Stimulated activated CD8-positive, alpha-beta memory T cell treated with anti-CD3 and anti-CD28 coated beads, Interleukin-7, amount 100 ng/mL, for 48 hours (primary cell): ENCODE measurements at places on chromosomes 2 and 18.

- DNase-seq = no peak
Observed at GRCh38 chr2:12732651-12733050, 15.9 kb downstream of the TRIB2 start.

GRCh38 chr18:77129150-77129551 lies 3.4 kb downstream of the MBP start:
- DNase-seq = no peak

DNA sequence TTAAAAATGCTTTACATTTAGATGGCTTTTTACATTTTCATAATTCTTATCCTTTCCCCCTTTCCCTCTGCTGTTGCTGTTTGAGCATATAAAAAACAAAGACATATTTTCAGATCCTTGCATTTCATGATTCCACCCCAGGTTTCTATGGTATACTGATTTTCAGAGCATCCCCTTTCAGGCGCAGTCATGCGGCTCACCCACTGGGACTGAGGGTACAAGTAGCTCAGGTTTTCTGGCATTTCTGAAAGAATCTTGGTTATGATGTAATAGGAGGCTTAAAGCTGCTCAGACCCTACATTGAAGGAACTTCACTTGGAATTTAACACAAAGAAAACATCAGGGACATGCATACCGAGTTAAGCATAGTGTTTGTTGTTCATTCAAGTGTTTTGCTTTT lies 310.8 kb downstream of the ETAA1 start:
- DNase-seq = no peak

DNA sequence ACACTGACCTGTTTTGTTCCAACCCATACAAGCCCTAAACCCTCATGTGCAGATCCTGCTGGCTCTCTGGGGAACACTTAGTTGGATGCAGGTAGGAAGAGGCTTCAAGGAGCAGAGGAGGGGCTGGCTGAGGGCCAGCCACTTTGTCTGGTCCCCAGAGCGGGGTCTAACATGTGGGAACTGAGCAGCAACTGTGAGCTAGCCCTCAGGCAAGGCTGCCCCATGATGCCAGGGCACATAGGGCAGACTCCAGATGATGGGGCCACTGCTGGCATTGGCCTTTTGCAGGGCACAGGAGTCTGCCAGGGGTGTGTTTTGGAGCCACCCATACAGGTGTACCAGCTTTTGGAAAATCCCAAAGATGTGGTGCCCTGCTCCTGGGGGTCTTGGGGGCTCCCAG lies 67.7 kb downstream of the HPCAL1 start:
- DNase-seq = no peak

GRCh38 chr2:240400371-240401161 lies 34.9 kb upstream of the GPC1 start:
- no peak for DNase-seq

- no peak for DNase-seq
Observed at GRCh38 chr2:95058466-95058988, 33.0 kb downstream of the MAL start.

- DNase-seq = no peak
Observed at GRCh38 chr2:180442860-180443644, 436.0 kb upstream of the CWC22 start.

DNA sequence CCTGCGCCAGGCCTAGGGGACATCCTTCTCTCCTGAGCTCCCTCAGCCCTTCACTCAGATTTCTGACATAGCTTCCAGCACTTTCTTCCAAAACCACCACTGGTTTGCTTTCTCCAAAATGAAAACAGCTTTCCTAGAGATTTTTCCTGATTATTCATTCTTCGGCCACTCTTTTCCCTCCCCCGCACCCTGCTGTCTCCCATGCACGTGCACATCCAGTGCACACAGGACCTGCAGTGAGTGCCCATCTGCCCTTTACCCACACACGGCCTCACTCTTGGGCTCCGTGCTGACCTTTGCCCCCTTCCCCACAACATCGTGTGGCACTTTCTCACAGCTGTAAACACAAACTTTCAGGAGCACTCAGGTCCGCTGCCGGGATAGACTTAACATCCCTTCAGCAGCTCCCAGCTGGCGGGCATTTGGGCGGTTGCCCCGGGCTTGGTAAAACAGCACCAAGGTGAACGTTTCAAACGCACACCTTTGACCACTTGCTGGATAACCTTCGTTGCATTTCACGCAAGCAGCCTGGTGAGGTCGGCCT lies 25.8 kb downstream of the KIF1A start:
- no peak for DNase-seq

GRCh38 chr18:74420481-74420880 lies 36.6 kb downstream of the DIPK1C start:
- no peak for DNase-seq

GRCh38 chr2:110101901-110102803 lies 13.5 kb downstream of the MALL start:
- no peak for DNase-seq

DNA sequence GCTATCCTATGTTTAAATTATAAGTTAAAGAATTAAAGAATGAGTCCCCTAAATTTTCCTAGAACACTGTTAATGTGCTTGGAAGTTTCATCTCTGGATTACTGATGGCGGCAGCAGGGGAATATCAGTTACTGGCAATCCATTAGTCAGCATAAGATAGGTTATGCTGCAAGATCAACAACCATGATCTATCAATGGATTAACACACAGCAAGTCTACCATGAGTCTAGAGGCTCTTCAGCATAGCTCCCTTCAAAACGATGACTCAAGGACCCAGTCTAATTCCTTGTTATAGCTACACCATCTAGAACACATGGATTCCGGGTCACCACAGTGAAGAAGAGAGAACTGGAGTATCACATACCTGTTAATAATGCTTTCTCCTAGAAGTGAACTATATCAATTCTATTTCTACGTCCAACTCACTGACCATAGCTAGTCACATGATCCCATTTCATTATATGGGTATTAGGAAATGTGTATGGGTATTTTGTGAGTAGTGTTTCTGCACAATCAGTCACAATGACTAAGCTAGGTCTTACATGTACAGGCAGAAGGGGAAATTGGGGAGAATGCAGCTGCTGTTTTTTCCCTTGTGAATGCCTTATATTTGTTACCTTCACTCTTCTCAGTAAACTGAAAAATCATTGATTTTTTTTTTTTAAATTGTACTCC lies 108.3 kb upstream of the MAPRE2 start:
- DNase-seq = no peak

DNA sequence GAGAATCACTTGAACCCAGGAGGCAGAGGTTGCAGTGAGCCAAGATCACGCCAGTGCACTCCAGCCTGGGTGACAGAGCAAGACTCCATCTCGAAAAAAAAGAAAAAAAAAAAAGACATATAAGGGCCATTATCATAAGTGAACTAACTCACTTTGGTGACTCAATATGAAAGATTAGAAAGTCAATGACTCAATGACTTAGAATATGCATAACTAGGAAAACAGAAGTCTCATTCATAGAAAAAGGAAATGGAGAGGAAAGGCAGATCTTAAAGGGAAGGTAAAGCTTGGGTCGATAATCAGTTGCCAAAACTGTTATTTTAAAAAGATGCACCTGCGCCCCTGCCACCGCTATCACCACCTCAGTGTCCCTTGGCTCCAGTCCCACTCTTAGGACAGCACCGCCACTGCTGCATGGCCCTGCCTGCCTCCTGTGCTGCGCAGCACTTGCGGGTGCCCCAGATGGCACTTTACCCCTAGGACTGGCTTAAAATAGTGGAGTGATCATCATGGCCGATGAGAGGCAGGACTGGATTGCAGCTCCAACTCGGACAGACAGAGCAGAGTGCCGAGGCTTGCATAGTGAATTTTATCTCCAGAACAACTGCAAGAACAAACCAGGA lies 54.7 kb downstream of the INO80D start:
- DNase-seq = no peak
